Cortex of kidney (tissue), 1 donor: ENCODE measurements at places on chromosomes 3 and 15.

GRCh38 chr15:32870240-32871033 lies 152.6 kb downstream of the GREM1 start:
- DNase-seq = no peak

DNA sequence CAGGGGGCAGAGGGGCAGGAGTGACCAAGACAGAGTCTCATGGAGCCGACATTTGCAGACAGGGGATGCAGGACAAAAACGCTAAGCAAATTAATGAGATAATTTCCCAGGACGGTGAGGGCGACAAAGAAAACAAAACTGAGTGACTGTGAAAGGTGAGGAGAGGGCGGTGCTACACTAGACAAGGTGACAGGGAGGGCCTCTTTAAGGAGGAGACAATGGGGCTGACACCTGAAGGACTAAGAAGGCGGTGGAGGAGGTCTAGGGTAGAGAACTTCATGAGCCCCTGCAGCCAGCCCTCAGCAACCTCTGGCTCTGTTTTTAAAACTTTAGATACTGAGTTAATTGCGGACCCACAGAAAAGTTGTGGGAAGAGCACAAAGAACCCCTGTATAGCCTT lies 41.6 kb downstream of the IQSEC1 start:
- no peak for DNase-seq

DNA sequence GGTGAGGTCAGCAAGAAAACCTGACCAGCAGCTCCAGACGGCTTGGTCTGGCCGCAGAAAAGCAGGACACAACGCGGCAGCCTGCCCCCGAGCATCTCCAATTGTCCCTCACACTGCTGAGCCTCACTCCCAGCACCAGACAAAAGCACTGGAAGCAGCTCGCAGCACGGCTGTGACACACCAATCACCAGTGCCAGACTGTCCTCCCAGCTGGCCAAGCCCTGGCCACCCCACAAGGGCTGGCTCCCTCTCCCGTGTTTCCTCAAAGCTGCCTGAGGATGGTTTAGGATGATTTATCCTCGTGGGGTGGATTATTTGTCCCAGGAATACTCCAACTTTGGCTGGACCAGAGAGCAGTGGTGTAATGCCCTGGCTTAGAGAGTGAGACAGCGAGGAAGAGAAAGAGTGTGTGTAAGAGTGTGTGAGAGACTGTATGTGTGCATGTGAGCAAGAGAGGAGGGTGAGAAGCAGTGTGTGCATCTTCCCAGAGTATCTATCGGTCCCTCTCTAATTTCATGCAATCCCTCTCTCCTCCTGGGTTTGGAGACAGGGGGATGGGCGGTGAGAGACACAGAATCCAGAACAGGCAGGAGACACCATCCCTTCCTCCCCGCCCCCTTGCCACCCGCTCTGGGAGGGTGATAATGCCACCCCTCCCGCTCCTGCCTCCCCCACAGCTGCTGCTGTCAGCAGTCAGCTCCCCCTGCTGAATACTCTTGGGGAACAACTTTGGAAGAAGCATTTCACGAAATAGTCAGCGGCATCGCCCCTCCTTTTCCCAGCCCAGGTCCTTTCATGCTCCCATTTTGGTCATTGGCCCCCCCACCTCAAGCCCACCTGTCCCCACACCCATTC lies 34.2 kb downstream of the SEMA5B start:
- DNase-seq = no peak

- no peak for DNase-seq
Measured at GRCh38 chr3:32113566-32113965, 7.1 kb downstream of the GPD1L start.

DNA sequence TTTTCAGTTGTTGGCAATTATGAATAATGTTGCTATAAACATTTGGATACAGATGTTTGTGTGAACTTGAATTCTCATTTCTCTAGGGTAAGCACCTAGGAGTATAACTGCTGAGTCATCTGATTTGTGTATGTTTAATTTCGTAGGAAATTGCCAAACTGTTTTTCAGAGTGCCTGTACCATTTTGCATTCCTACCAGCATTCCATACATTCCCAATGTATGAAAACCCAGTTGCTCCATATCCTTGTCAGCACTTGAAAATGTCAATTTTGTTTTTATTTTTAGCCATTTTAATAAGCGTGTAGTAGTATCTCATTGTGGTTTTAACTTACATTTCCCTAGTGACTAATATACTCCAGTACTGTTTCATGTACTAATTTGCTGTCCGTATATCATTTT lies 98.5 kb upstream of the TSC22D2 start:
- no peak for DNase-seq

- DNase-seq = no peak
Measured at GRCh38 chr3:172157564-172158258, 118.3 kb downstream of the FNDC3B start.

GRCh38 chr15:89116404-89116803 lies 28.1 kb downstream of the ABHD2 start:
- DNase-seq = no peak

DNA sequence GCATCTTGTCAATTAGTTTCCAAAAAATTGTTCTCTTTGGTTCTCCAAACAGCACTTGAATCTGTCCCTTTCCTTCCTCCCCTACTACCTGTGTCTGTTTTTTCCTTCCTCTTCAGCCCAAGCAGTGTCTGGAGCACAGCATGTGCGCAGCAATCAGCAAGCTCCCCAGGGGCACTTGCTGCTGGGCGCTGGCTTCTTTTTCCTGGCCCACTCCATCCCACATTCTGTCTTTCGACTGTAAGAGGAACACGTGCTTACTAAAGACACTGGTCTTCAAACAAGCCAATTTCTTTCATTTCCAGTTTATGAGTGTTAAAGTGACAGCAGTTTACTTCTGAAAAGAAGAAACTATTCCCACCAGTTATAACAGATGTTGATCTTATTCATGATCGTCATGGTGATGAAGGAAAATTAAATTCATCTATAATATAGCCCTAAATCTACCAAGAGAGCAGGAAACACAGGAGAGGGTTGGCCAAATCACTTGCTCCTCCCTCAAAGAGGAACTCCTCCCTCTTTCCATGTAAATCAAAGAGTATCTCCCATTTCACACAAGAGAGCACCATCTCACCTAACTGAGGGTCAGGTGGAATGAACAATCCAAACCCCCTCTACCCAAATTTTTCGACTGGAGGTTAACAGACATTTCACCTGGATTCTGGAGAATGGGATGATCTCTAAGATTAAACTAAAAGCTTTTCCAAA lies 115.4 kb downstream of the IGF2BP2 start:
- no peak for DNase-seq

- no peak for DNase-seq
Measured at GRCh38 chr3:6542795-6543194, 318.1 kb upstream of the GRM7 start.
